HS-27A (cell line): ENCODE measurements at places on chromosomes 1 and 21.

GRCh38 chr1:235130766-235131270 lies 2.2 kb upstream of the TOMM20 start:
- no peak for DNase-seq

DNA sequence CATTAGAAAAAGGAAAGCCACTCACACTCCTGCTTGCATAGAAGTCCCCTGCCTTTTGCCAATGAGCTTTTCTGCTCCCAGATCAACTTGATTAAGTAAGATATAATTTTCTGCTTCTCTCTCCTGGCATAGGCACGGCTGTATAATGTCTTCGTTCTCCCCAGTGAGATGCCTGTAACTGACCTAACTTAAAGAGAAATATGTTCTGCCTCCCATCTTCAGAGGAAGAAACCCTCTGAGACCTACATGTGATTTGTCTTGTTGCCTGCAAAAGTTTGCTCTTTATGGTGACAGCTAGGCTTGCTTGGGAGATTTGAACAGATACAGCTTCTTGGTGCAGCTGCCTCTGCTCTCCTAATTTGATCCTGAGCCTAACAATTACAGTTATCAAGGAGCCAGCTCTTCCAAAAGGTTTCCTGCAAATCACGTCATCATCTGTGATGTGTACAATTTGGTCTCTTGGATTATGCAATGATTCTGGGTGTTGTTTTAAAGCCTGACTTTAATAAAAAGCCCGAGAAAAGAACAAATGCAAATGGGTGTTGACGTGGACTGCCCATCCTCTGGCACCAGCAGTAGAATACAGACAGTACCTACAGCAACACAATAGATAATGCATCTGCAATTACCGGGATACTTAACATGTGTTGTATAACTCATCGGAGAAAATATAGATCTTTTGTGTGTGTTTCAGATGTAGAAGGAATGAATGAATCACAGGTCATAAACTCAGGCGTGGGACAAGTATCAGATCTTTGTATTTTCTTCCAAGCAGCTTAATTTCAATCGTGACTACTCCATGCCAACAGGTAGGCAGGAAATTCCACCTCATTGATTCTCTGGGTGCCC lies 76.2 kb upstream of the KAZN start:
- no peak for DNase-seq

DNA sequence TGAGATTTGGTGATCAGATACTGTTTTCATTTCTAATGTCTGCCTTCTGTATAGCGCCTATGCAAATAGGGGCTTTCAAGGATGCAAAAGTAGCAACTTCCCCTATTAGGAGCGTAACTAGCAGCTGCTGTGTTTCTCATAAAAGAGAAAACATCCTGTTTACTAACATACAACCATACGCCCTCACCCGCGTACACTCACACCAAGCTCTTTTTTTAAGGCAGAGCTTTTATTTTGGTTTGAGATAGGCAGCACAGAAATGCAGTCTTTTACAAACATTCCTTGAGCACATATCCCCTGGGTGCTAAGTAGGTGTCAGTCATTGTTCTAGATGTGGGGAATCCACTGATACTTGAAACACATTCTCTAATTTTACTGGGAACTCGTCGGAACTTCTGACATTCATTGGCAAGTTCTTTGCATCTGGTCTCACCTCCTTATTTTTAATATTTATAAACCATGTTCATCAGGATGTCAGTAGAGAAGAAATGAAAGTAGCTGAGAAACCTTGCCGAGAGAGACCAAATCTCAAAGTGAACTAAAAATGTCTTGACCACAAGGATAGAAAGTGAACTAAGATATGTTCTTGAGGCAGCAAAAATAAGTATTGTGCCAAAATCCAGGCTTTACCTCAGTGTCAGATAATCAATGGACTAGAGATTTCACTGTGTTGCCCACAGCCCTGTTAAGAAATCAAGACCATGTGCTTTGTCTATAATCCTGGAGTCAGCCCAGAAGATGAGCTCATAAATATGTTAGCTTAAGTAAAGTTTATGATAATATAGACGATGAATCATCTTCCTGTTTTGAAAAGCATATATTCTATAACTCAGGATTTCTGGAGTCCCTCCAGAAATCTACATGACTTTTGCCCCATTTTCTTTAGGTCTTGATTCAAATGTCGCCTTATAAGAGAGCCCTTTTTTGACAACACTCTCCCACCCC lies 350.9 kb downstream of the ST6GALNAC3 start:
- peak; percentile 14 for DNase-seq

- DNase-seq = no peak
Observed at GRCh38 chr1:181396171-181396670, 87.1 kb upstream of the CACNA1E start.

- DNase-seq = no peak
Observed at GRCh38 chr1:8073112-8073855, 47.2 kb upstream of the ERRFI1 start.

- no peak for DNase-seq
Observed at GRCh38 chr1:182586380-182586779, 2.7 kb downstream of the RNASEL start.

- DNase-seq = no peak
Observed at GRCh38 chr21:26800970-26801431, 44.2 kb downstream of the ADAMTS1 start.

DNA sequence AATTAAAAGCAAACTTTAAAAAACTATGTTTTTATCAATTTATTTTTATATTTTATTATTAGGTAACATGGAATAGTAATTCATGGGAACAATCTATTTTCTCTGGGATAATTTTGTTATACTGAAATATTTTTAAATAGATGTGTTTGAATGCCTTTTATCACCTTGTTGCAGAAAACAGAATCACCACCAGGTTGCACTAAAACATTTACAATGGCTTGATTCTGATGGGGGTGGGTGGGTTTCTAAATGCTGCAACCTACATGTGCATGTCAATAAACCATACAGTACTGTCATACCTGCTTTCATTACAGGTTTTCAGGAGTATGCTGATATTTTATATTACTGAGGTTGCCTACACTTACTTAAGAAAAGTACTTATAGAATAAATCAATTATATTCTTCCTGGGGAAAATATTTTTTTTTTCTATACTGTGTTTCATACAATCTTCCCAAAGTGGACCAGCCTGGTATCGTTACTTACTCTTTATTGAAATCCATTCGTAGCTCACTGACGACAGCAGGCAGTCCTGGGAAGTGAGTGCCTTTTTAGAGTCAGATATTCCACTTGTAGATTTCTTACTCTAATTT lies 132.8 kb downstream of the PTPRC start:
- DNase-seq = no peak

DNA sequence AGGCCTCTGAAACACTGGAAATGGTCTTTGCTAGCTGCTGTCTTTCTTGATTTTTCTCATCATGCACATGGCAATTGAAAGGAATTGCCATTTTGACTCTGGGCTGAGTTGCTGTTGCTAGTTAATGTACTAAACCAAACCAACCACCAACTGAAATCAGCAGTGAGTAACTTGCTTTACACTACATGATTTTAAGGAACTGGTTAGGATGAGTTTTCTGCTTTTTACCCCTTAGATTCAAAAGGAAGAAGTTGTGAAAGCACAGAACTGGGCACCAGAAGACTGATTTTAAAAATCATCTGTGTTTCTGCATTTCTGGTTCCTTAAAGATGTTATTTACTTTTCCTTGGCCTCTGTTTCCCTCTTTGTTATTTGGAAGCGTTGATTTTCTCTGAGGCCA lies 361.9 kb downstream of the HLX start:
- no peak for DNase-seq

- DNase-seq = no peak
Observed at GRCh38 chr1:182330303-182330702, 61.3 kb downstream of the GLUL start.

DNA sequence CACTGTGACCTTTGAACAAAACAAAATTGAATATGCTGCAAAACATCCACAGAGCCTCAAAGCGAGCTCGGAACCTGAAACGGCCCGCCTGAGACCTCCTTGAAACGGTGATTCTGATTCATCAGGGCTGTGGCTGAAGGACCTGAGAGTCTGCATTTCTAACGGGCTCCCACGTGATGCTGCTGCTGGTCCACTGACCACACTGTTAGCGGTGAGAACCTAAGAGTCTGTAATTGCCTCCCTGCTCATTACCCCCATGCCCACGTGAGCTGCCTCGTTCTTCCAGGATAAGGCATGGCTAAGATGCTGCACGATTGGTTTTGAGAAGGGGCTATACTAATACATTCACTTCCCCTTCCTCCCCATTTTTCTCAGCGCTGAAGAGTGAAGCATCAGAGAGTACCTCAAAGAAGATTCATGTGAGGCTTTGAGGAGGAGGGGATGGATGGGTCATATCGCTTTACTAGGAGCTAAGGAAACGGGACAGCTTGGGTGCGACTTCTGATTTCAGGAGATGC lies 9.7 kb downstream of the TLR5 start:
- DNase-seq = no peak

- DNase-seq = no peak
Observed at GRCh38 chr1:66606362-66607065, 72.6 kb downstream of the SGIP1 start.

DNA sequence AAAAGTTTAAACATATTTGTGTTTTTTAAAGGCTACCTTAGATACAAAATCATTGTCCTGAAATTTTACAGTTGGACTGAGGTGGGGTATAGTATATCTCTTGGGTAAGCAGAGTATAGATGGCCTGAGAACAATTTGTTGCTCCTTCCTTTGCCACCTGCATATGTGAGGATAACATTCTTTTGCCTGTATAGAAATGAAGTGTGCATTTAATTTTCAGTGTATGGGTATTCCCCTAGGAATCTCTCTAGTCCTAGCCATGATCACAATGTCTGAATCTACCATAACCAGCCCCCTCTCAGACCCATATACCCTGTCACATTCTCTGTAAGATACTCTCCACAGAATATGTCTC lies 1.9 kb upstream of the FCGR2A start:
- DNase-seq = no peak

DNA sequence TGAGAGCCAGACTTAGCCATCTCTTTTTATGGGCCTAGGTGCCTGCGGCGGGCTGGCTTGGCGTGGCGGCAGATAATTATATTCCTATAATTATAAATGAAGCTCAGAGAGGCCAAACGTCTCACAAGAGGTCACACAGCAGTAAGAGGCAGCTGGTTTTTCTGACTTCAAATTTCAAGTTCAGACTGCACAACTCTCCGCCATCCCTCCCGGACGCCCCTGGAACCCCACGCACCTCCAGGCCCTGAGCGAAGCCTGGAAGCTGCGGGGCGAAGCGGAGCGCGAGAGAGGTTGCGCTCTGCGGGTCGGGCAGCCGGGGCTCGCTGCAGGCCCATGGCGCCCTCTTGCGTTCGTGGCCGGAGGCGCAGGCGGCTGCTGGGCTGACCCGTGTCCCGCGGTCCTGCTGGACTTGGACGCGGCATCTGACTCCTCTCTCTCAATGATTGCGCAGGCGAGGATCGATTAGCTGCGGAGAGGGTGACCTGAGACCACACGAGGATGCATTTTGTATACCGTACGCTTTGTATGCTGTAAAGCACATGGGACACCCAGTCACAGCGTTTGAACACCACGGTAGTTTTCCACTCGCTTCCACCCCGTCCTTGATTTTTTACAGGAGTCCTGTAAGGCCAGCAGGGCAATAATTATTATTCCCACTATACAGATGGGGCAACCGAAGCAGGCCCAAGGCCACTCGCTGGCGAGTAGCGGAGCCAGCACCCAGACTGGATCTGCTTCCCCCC lies 272.7 kb downstream of the FOXD2 start:
- DNase-seq = no peak

- DNase-seq = no peak
Observed at GRCh38 chr1:184896000-184896399, 78.3 kb downstream of the NIBAN1 start.

DNA sequence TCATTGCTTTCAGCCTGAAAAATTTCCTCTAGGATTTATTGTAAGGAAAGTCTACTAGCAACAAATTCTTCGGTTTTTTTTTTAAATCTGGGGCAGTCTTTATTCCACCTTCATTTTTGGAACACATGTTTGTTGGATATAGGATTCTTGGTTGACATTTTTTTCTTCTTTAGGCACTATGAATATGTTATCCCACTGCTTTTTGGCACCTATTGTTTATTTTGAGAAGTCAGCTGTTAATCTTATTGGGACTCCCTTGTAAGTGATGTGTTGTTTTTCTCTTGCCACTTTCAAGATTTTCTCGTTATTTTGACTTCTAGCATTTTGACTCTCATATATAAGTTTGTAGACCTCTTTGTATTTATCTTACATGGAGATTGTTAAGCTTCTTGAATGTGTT lies 99.3 kb downstream of the NPHS2 start:
- DNase-seq = no peak

DNA sequence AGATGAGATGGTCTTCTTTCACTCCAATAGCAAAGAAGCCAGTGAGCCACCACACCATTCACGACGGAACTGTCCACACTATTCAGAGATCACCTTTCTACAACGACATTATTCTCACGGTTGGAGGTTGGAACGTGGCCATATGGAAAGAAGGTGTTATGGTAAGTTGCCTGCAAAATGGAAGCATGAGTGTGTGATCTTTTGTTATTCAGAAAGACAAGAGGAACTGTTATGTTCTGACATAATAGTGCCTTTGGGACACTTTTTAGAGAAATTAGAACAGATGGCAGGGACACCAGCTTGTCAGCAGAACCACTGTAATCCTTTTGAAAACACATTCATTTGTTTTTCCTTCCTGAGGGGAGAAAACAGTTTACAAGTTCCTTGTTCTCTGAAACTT lies 75.8 kb upstream of the MCOLN3 start:
- DNase-seq = no peak

- no peak for DNase-seq
Observed at GRCh38 chr1:52925571-52926005, 1.5 kb upstream of the SCP2 start.

- DNase-seq = no peak
Observed at GRCh38 chr21:32021319-32021994, 148.6 kb downstream of the HUNK start.

DNA sequence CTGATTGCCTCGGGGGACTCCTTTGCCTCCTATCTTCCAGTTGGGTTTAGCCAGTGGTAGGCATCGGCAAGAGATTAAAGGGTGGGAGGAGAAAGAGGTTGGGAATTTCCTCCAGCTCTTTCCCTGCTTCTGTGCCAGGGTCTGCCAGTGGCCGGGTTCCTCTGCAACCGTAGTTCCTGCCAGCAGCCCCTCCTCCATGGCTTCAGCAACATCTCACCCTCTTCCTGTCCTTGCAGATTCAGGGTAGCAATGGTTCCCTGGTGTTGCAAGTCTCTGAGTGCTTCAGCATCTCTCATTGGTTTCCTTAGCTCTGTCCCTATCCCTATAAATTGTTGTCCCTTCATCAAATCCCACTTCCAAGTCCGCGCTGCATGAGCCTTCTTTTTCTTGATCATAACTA lies 223.1 kb upstream of the JUN start:
- DNase-seq = no peak

GRCh38 chr21:41054018-41054578 lies 113.9 kb upstream of the BACE2 start:
- no peak for DNase-seq

DNA sequence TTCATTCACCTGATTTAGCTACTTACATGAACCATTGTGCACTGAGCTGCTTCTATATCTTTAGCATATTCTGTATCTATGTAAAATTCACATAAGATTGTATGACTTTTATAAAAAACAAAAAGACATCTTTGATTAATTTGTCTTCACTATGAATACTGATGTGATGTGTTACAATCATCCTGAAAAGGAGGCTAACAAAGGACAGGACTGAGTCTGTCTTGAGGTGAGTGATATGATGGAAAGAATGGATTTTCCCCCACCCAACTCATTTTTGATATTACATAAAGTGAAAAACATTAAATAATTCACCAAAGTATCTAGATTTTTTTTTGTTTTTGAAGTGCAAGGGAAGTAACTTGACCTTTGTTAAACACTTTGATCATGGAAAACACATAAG lies 9.8 kb downstream of the PTPRC start:
- no peak for DNase-seq

- DNase-seq = no peak
Observed at GRCh38 chr21:45837936-45838335, 143.6 kb upstream of the COL6A1 start.

- no peak for DNase-seq
Observed at GRCh38 chr1:173478094-173478674, 1.0 kb downstream of the PRDX6 start.
